AG08396 (cell line): ENCODE measurements at places on chromosomes 3 and 15.

- no peak for DNase-seq
Measured at GRCh38 chr15:68201153-68201878, 3.8 kb downstream of the CALML4 start.

DNA sequence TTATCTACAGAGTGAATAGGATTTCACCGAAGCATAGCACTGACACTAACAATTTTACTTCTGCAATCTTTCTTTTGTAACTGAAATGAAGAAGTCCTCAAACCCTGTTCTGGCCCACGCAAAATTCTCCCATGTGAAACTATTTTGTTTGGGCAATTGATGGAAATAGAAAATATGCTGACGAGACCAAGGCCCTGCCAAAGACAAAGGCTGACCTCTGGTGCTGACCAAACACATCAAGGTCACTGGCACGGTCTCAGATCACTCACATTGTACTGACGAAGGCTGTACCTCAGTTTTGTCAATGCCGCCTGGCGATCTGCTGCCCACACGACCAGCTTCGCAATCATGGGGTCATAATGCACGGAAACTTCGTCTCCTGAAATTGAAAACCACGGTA, 58.4 kb upstream of the DCUN1D1 start:
- no peak for DNase-seq

GRCh38 chr3:190321789-190322603, at the start of gene CLDN1:
Gene CLDN1, minus strand, starts transcription at chr3:190322446. Its CDS starts 240 bp downstream, at chr3:190322206.
- peak; percentile 92 for DNase-seq

- DNase-seq = peak; percentile 26
Measured at GRCh38 chr3:49456466-49456865, 13.6 kb upstream of the DAG1 start.

GRCh38 chr3:13479332-13479581, 849 bp upstream of the HDAC11 start:
- peak; percentile 63 for DNase-seq

DNA sequence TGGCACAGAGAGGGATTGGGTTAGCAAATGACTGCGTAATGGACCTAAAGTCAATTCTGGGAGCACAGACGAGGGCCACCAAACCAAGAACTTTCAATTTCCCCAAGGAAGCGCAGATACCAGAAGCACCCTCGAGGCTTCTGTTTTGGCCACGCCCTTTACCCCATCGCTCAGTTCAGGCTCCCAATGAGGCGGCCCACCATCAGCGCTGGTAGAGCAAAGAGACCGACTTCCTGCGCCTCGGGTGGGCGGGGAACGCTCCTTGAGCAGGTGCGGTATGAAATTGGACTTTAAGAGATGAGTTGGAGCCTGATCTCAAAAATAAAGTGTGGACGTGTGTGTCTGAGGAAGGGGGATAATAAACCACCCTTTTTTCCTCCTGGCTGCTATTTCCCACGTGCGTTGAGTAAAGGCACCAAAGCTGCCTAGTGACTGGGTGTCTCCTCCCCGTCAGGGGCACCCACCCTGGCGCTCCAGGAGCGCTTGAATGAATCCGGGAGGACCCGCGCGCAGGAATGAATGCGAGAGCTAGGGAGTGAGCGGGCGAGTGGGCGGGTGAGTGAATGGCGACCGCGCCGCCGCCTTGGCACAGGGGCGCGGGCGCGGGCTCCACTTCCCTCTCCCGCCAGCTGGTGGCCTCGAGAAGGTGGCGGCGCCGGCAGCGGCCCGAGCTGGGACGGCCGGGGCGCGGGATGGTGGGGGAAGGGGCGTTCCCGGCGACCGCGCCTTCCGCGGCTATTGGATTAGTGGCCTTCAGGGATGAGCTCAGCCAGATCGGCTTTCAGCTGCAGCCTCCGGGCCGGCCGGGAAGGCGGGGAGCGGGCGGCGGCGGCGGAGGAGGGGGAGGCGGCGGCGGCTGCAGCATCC, at the start of gene SPSB4:
TSS of gene SPSB4 (plus strand) at position 772 of the 867 bp plus-strand sequence. CDS start 14,758 bp downstream, outside the sequence.
- peak; percentile 63 for DNase-seq

DNA sequence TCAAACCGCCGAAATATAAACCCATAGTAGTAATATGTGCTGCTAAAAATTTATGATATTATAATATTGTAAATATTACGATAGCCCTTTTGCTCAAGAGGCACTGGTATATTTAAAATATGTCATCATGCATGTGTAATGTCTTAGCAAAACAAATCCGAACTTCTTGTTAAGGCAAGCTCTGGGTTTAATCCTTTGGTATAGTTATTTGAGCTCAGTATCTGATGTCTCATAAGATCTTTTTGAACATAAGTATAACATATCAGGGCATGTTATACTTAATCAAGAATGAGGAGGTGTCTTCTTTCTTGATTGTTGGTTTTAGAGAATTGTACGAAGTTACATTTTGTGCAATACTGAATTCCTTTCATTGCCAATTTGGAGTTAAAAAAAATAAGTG, 154.1 kb upstream of the CBLB start:
- no peak for DNase-seq

- DNase-seq = peak; percentile 87
Measured at GRCh38 chr3:190533511-190534281, 19.8 kb downstream of the IL1RAP start.

DNA sequence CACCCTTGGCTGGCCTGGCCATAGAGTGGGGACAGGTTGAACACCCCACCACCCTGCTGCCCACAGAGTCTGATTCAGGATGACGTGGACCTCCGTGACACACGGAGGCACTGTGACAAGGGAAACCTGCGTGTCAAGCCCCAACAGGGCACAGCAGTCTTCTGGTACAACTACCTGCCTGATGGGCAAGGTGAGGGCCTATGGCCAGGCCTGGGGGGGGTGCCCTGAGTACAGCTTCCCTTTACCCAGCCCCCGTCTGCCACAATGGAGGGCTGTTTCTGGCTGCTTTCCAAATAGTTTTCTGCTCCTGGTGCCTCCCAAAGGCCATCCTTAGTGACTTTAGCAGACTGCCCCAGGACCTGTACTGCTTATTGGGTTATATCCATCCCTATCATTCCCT, 1.2 kb upstream of the WDR6 start:
- DNase-seq = no peak

GRCh38 chr3:43348852-43349574, 62.7 kb downstream of the SNRK start:
- DNase-seq = no peak

- DNase-seq = no peak
Measured at GRCh38 chr3:138140940-138141339, 8.8 kb upstream of the A4GNT start.

- no peak for DNase-seq
Measured at GRCh38 chr15:65212097-65212496, 824 bp upstream of the CILP start.

DNA sequence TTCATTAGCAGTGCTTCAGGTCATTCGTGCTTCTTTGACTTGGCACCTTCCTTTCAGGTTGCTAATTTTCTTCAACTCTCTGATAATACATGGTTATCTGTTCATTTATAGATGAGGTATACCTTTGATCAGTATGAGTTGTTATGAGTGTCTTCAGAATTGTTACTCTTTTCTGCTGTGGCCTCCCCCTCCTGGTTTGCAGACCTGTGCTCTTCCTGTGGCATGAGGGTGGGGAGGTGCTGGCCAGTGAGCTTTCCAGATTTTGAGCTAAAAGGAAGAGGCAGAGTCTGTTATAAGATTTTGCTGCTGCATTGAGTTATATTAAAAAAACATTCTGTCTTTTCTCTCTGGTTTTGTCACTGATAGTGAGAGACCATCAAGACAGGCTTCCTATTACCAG, 30.8 kb upstream of the GOLGA6L9 start:
- DNase-seq = no peak

DNA sequence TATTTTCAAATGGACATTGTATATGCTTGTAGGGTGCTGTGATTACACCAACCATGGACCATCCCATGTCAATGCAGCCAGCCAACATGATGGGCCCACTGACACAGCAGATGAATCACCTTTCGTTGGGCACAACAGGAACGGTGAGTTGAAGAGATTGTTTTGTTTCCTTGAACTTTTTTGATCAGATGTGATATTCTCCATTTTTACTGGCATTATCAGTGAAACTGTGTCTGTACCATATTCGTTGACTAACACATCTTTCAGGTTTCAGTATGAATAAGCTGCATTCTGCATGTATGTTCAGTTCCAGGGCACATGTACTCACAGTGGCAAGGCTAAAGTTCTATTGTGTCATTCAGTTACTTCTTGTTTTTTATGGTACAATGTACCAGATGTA, 655.2 kb downstream of the RBMS3 start:
- DNase-seq = no peak

DNA sequence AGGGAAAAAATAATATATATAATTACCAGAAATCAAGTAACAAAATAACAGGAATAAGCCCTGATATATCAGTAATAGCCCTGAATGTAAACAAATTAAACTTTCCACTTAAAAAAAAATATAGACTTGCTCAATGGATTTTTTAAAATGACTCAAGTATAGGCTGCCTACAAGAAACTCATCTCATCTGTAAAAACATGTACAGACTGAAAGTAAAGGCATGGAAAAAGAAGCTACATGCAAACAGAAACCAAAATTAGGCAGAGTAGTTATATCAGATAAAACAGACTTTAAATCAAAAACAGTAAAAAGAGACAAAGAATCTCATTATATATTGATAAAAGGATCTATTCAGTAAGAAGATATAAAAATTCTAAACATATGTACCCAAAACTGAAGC, 82.4 kb upstream of the STT3B start:
- no peak for DNase-seq

- peak; percentile 79 for DNase-seq
Measured at GRCh38 chr3:171417813-171418212, 42.4 kb downstream of the TNIK start.

GRCh38 chr3:19199131-19199530, 50.8 kb downstream of the KCNH8 start:
- no peak for DNase-seq

- no peak for DNase-seq
Measured at GRCh38 chr3:115958526-115958925, 335.2 kb downstream of the GAP43 start.
